ENCODE measurements at places on chromosomes 4 and X.

GRCh38 chrX:3638280-3638873 lies 75.1 kb downstream of the PRKX start:
- peak; percentile 15 for DNase-seq

DNA sequence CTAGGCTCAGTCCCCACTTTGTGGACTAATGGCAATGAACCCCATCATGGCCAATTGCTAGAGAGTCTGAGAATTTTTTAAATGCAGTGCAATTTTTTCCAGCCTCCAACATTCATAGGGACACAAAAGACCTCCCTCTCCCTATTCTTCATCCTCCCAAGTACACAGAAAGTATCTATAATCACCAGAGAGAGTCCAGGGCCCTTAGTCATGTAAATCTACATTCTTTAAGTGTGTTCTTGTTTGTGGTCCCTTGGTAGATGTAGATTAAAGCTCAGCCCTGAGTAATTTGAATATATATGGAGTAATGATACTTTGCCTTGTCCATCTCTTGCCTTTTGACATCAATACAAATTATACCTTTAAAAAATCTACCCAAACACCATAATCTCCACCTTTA lies 51.3 kb upstream of the ATXN3L start:
- DNase-seq, result no peak

- no peak for DNase-seq
These were observed 110.3 kb downstream of the MTNR1A start for GRCh38 chr4:186445040-186445439.

GRCh38 chr4:11421116-11421515 lies 7.6 kb downstream of the HS3ST1 start:
- no peak for DNase-seq

GRCh38 chr4:100190643-100191600 lies 654 bp upstream of the DDIT4L start:
- no peak for DNase-seq

- no peak for DNase-seq
These were observed 13.4 kb upstream of the HPSE start for GRCh38 chr4:83348074-83348473.

DNA sequence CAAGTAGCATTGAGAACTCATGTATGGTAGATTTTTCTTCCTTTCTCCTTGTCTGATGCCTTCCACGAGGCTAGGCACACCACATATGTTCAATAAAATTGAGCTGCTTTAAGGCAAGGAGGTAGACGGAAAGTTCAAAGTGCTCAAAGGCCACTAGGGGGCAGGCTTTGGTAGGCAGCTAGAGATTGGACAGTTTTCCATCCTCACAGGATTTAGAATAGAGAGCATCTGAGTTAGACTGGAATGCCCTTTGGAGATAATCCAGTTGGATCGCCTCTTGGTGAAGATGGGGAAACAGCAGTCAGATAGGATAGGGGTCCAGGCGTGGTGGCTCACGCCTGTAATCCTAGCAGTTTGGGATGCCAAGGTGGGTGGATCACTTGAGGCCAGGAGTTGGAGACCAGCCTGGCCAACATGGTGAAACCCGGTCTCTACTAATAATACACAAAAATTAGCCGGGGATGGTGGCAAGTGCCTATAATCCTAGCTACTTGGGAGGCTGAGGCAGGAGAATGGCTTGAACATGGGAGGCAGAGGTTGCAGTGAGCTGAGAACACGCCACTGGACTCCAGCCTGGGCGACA lies 30.4 kb downstream of the ELF4 start:
- DNase-seq, result peak; percentile 28

GRCh38 chr4:118352843-118353533 lies at the start of gene PRSS12:
TSS of gene PRSS12 (minus strand) at chr4:118353003. CDS start at chr4:118352720, 283 bp downstream.
- no peak for DNase-seq

Measured in stimulated activated CD8-positive, alpha-beta memory T cell treated with anti-CD3 and anti-CD28 coated beads, Interleukin-7, amount 100 ng/mL, for 4 hours (primary cell).